Omental fat pad (tissue), 4 donors: ENCODE measurements at places on chromosomes 1 and 21.

GRCh38 chr1:6357243-6357936 is 36.2 kb downstream of the ACOT7 start:
- DNase-seq = no peak

GRCh38 chr1:71093938-71094337 is 13.1 kb upstream of the ZRANB2 start:
- DNase-seq = no peak

GRCh38 chr21:15521644-15522001 is 208.2 kb upstream of the USP25 start:
- DNase-seq = no peak

GRCh38 chr1:203406446-203407045 is 55.6 kb upstream of the FMOD start:
- no peak for DNase-seq

- no peak for DNase-seq
Observed at GRCh38 chr1:115837740-115838421, 3.0 kb downstream of the NHLH2 start.

GRCh38 chr21:41161428-41161827 is 6.5 kb upstream of the BACE2 start:
- DNase-seq = no peak

- DNase-seq = no peak
Observed at GRCh38 chr1:27868932-27869718, 3.2 kb upstream of the THEMIS2 start.

DNA sequence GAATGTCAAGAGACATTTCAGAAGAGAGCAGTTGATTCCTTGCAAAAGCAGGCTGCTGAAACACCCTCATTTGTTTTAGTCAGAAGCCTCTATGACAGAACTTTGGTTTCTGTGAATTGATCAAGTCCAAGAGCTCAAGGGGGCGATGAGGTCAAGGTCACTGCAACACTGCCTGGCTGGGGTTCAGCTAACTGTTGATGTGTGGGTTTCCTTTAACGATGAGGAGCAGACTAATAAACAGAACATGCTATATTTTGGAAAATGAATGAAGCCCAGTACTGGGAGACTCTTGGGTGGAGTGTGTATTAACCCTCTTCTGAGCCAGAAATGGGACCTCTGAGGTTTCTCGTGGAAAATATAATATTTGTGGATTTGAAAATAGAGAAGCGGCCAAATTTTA is 109.3 kb downstream of the ZC3H11B start:
- DNase-seq = no peak

- no peak for DNase-seq
Observed at GRCh38 chr1:213274140-213274539, 223.1 kb downstream of the RPS6KC1 start.

GRCh38 chr1:47792779-47793178 is 204.4 kb downstream of the TRABD2B start:
- DNase-seq = no peak

- no peak for DNase-seq
Observed at GRCh38 chr1:62514746-62515423, 78.0 kb downstream of the USP1 start.

DNA sequence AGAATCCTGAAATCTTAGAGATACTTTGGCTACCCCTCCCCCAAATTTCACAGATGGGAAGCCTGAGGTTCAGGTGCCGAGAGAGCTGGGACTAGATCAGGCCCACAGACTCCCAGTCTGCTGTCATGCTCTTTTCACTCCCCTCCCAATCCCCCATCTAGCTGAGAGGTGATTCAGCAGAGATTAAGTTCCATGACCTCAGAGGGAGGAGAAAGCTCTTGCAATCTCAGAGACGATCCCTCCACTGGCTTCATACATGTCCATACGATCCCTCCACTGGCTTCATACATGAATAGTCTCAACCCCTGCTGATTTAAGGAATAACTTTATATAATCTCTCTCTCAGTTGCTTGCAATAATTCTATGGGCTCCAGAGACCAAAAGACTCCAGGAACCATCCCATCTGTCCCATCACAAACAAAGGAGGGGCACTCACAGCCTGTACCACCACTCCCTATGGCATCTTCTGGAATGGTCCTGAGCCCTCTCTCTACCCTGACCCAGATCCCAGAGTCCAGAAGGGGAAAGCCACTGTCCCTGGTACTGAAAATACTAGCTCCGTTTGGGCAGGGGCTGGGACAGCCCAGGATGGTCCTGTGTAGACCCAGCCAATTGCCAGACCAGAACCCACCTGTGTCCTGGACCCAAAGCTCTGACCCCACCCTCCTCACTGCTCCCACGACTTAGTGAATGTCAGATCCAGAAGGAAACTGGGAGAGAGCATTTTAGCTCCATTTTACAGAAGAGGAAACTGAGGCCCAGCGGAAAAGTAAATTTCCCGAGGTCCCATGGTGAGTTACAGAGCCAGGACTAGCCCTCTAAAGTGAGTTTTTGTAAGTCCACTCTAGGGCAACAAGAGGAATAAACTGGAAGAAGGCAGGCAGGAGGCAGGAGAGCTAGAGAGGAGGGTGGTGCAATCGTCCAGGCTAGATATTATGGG is 27.1 kb downstream of the RIMS3 start:
- DNase-seq = no peak

DNA sequence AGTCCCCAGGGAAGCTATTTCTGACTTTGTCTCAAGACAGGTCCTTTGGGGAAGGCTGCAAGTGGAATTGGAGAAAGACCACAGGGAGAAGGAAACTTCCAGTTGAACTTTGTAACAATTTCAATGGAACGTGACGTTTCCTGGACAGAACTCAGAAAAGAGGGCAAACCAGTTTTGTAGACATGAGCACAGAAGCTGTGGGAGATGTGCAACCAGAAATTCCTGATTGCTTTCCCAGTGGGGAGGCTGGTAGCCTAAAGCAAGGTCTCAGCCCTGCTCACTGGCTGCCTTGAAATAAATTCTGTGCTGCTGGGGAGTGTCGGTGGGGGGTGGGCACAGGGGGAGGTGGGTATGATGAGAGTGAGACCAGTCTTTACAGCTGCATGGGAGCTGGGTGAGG is 1206.7 kb upstream of the ADGRL2 start:
- DNase-seq = no peak

GRCh38 chr1:208892147-208892546 is 648.0 kb upstream of the PLXNA2 start:
- DNase-seq = no peak

- no peak for DNase-seq
Observed at GRCh38 chr1:40740039-40740996, 43.3 kb upstream of the KCNQ4 start.

DNA sequence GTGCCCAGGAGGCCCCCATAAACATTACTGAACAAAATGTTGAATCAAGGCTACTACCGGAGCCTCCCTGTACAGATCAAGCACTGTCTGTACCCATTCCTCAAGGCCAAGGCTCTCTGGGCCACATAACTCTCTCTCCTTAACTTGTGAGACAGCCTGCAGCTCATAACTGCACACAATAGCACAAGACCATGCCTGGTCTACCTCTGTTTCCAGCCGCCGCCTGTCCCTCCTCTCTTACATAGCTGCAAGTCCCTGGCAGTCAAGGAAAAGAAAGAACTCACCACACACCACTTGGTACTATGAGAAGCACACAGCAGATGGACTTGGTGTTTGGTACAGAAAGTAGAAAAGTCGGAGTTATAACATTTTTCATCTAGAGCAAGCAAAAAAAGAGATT is 91.1 kb downstream of the SSBP3 start:
- DNase-seq = no peak

DNA sequence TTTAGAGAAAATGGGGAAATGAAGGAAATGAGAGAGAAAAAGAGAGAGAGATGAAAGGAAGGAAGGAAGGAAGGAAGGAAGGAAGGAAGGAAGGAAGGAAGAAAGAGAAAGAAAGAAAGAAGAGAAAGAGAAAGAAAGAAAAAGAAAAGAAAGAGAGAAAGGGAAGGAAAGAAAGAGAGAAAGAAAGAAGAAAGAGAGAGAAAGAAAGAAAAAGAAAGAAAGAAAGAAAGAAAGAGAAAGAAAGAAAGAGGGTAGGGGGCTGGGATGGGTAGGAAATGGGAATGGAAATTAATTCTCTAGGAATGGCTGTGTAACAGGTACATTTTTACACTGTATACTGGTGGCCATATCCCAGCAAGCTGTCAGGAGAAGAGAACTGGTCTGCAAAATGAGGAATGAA is 4.3 kb upstream of the SH2D1B start:
- DNase-seq = no peak

GRCh38 chr1:32250893-32251716 is at the start of gene LCK:
TSS of gene LCK (plus strand) at chr1:32251265. CDS start at chr1:32274330, 23,065 bp downstream.
- DNase-seq = no peak

- DNase-seq = no peak
Observed at GRCh38 chr1:181061891-181062835, 26.3 kb upstream of the IER5 start.

GRCh38 chr21:44900559-44901251 is 20.0 kb downstream of the ITGB2 start:
- no peak for DNase-seq

DNA sequence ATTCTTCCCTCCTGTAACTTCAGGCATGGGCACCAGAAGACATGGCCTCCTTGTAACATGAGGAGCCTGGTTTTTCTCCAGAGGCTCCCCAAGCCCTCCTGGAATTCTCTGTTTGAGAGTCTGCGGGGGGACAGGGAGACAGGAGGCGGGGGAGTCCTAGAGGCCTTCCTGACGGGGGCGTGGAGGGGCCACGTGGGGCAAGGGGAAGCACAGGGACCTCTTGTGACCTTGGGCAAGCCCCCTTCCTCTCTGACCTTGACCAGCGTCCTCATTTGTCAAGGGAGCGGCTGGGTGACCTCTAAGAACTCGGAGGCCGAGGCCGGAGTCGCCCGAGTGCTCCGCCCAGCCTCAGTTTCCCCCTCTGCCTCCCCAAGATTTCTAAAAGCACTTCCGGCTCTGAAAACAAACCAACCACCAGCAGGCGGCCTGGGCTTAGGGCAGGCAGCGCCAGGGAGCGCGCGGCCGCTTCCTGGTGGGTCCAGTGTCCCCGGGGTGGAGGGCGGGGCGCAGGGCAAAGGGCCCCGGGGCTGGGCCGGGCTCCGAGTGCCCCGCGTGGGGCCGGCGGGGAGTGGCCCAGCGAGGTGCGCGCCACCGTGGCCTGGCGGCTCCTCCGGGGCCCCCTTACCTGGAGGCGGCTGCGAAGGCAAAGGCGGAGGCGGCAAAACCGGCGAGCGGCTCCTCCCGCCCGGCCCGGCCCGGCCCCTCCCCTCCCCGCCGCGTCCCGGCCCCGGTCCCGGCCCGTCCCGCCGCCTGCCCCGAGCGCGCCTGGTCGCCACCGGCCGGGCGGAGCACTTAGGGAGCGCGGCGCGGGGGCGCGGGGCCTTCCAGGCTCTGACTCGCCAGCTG is at the start of gene TMCO4:
Gene TMCO4 (minus strand): TSS at position 687 of the 846 bp plus-strand sequence. CDS start 19,158 bp downstream, outside the sequence.
- DNase-seq = no peak

DNA sequence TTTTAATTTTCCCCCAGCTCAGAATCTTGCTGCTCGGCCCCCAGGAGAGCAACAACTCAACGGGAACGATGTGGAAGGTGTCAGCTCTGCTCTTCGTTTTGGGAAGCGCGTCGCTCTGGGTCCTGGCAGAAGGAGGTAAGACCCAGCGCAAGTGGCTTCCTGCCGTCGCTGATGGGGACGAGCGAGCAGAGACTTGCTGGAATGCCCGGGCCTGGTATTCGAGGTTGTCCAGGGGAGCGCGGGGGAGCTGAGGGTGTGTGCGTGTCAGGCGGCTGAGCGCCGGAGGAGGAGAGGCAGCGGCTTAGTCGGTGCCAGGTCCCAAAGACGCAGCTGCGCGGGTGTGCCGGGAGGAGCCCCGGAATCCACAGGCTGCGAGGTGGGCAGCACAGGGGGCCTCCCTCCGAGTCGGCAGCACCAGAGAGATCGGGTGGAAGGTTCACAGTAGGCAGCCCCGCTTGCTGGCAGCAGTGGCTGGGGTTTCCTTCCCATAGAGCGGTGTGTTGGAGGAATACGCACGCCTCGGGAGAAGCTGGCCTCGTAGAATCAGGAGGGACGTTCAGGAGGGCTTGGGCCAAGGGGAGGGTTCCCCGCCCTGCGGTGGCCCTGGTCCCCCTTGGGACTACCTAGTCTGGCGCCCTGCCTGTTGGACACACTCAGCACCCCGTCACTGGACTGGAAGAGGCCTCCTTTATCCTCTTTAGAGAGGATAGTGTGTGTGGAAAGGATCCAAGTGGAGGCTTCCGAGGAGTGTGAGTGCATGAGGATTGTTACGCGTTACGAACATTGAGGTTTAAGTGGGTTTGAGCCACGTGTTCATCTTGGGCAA is 547 bp downstream of the PDPN start:
- no peak for DNase-seq

GRCh38 chr1:29431138-29431537 is 194.8 kb downstream of the PTPRU start:
- no peak for DNase-seq

- DNase-seq = no peak
Observed at GRCh38 chr1:43839056-43839455, 94.5 kb upstream of the ARTN start.

DNA sequence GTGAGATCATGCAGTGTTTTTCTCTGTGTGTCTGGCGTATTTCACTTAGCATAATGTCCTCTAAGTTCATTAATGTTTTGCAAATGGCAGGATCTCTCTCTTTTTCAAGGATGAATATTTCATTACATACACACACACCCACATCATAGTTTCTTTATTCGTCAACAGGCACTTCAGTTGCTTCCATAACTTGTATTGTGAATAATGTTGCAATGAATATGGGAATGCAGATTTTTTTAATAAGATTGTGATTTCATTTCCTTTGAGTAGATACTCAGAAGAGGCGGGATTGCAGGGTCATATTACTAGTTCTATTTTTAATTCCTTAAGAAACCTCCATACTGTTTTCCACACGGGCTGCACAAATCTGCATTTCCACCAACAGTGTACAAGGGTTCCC is 134.0 kb downstream of the CLEC20A start:
- DNase-seq = no peak

- no peak for DNase-seq
Observed at GRCh38 chr1:181206513-181206912, 118.0 kb downstream of the IER5 start.

- DNase-seq = no peak
Observed at GRCh38 chr1:96465441-96465840, 256.1 kb upstream of the PTBP2 start.

GRCh38 chr1:178642282-178642681 is 82.8 kb upstream of the RALGPS2 start:
- no peak for DNase-seq

GRCh38 chr1:154837034-154837671 is 32.9 kb downstream of the KCNN3 start:
- no peak for DNase-seq

DNA sequence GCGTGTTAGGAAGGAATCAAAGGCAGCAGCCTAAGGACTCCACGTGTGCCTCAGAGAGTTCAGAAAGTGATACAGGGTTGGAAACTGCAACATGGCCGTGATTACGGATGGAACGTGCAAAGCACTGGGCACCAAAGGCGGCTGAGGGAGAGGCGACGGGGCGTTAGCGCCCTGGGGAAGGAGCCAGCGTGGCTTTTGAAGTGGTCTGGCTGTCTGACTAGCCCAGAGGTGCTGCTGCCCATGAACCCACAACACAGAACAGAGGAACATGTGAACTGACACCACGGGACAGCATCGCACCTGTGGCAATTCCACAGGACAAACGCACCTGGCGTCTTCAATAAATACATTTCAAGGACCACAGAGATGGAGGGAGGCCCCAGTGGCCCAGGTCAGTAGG is 18.0 kb upstream of the TMEM52 start:
- no peak for DNase-seq
